Activated T-helper 17 cell treated with anti-CD3 and anti-CD28 coated beads, Interleukin-2, amount 50 U/mL, for 72 hours (primary cell): ENCODE measurements at places on chromosomes 1 and 21.

GRCh38 chr1:32341971-32342370, 5.9 kb upstream of the MARCKSL1 start:
- no peak for ATAC-seq

DNA sequence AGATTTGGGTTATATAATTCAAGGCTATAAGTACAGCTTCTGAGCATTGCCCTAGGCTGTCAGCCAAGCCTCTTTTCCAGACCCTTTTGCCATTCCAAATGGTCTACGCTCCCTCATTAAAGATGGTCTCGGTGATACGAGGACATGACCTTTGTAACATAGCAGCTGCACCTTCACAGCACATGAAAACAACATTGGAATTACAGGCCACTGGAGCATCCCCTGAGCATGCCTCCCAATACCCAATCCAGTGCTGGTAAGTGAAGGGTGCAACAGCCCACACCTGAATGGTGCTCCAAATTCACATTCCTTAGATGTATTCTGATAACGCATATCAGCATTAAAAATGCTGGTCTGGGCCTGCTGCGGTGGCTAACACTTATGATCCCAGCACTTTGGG, 20.1 kb upstream of the PTPRF start:
- ATAC-seq, result no peak

DNA sequence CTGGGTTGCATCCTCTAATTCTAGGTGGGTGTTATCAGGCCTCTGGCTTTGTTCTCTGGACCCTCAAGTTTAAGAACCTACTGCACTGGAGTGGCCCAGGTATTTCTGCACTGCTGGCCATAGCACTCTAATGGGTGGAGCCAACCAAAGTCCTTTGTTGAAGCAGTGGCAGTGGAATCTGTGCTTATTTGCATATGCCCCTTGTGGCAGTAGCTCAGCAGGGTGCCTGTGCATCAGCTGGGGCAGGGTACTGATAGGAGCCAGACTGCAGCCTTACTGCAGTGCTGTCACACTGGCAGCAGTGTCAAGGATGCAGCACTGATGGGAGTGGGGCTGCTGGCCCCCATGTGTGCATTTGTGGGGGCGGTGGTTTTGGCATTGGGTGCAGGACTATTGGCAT, 660.6 kb downstream of the LRRIQ3 start:
- ATAC-seq, result no peak

DNA sequence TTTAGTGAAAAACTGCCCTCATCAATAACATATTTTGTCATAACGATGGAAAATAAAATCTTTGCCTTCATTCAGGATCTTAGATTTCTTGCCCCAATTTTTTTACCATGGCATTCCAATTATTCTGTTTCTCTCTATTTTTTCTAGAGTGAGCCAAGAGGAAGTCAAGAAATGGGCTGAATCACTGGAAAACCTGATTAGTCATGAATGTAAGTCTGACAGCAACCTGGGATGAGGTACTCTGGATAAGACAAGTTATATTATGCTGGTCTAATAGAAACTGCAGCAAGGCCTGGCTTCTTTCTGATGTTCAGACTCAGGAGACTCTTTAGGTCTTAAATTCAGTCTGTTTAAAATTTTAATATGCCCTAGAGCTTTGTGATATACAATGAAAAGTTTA, 3.5 kb downstream of the RGS4 start:
- no peak for ATAC-seq

DNA sequence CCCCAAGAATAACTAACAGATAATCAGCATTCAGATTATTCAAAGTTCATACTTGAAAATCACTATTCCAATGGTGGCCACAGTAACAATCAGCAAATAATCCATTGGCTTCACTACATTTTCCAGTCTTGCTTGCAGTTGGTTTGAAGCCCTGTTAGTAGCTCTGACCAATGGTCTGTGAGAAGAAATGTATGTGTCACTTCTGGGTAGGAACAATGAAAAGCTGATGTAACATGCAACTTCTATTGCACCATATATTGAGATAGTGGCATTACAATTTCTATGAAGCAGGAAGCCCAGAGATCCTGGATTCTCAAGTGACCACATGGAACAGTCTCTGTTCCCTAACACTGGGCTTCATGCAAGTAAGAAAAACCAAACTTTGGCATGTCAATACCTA, 250.9 kb upstream of the DAB1 start:
- ATAC-seq, result no peak

DNA sequence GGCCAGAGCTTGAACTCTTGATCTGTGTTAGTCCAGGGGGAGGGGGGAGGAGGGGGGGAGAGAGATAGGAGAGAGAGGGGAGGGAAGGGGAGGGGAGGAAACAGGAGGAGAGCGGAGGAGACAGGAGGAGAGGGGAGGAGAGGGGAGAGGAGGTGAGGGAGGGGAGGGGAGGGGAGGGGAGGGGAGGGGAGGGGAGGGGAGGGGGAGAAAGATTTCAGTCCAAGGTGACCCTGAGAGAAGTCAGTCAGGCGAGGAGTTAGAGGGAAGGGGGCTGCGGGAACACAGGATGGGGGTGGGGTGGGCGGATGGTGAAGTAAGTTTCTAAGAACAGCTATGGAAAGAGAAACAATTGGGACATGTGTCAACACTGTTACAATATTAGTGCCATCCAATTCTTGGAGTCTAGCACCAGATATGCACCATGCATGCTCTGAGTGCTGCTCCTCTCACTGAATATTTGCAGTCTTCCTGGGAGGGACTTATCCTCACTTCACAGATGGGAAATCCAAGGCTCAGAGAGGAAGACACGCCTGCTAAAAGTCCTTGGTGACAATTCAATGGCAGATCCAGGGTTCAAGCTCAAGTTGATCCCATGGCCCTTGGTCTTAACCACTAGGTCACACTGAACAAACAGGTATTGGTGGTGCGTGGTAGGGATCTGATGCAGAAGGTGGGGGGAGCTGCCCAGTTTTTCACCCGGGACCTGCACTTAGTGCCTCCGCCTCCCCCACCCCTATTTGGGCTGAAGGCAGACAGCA, 42.5 kb upstream of the ECE1 start:
- ATAC-seq, result no peak

DNA sequence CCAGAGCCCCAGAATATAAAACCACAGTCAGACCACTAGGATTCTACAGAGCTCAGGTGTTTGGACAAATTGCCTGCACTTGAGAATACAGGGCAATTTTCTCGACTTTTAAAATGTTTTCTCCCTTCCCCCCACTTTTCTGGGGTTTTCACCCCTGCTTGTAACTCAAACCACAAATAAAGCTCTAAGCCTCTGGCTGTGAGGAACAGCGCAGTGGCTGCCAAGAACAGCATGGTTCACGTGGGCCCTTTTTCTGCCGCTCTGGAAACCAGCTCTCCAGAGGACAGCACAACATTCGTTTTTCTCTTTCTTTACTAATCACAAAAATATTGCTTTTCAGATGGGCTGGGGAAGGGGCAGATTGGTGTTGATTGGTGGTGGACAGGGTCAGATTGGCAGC, 102.2 kb upstream of the JUN start:
- no peak for ATAC-seq

DNA sequence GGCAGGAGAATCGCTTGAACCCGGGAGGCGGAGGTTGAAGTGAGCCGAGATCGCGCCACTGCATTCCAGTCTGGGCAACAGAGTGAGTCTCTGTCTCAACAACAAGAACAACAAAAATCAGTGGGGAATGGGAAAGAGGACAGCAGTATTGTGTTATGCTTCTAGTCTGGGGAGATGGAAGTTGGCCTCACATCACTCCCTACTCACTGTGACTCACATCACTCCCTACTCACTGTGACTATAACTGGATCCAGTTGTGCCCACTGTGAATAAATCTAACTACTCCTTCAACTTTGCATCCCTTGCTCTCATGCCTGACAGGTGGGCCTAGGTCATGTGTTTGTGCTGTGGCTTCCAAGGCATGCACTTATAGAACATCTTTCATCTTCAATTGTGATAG, 285.4 kb upstream of the USP24 start:
- no peak for ATAC-seq

DNA sequence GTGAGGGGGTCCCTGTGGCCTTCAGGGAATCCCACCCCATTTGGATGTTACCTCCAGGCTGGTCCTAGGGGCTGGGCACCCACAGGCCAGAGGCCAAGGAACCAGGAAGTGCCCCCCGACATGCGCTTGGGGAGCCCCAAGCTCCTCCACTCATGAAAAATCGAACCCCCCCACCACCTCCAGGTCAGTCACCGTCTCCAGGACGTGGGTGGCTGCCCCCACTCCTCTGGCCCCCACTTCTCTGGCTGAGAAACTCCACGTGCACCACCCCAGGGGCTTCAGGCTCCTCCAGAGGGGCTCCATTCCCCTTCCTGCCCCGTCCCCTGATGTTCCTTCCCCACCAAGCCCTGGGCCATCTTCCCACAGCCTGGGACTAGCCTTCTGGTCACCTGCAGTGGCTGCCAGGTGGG, 30.5 kb upstream of the POFUT2 start:
- no peak for ATAC-seq

GRCh38 chr1:41672641-41673361, 188.3 kb upstream of the EDN2 start:
- ATAC-seq, result no peak

DNA sequence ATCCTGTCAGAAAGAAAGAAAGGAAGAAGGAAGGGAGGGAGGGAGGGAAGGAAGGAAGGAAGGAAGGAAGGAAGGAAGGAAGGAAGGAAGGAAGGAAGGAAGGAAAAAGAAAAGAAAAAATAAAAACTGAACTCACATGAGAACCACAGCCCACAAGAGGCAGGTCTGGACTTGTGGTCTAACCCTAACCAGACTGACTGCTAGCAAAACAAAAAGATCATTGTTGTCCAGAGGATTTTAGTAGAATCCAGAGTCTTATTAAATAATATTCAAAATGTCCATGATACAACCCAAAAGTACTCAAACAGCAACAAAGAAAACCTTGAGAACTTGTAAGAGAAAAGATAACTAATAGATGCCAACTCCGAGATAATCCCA, 4.7 kb upstream of the ITGB2 start:
- no peak for ATAC-seq

GRCh38 chr21:46503922-46504550, 45.3 kb downstream of the DIP2A start:
- no peak for ATAC-seq

DNA sequence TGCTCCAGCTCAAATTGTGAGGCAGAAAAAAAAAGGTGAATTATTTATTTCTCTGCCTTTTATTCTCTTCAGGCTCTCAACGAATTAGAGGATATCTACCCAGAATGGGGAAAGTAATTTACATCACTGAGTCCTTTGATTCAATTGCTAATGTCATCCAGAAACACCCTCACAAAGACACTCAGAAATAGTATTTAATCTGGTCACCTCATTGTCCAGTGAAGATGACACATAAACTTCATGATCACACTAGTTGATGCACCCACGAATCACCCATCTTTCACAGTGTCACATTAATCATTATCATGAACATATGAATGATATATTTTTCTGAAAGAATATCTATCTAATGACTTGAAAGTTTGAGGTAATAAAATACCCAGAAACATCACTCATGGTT, 868.5 kb downstream of the BRINP3 start:
- ATAC-seq, result no peak
